ENCODE measurements at places on chromosomes 3 and 15.

- DNase-seq, result no peak
Measured at GRCh38 chr3:178277605-178278004, 258.6 kb upstream of the KCNMB2 start.

GRCh38 chr3:23926736-23927135 lies 9.8 kb downstream of the RPL15 start:
- no peak for DNase-seq

GRCh38 chr15:101478701-101479341 lies 10.7 kb downstream of the PCSK6 start:
- no peak for DNase-seq

GRCh38 chr15:78507831-78508160 lies 419 bp downstream of the HYKK start:
- DNase-seq, result peak; percentile 76

GRCh38 chr3:76011121-76011520 lies 225.8 kb upstream of the ZNF717 start:
- peak; percentile 9 for DNase-seq

- DNase-seq, result peak; percentile 21
Measured at GRCh38 chr15:98083203-98083910, 122.9 kb downstream of the ARRDC4 start.

DNA sequence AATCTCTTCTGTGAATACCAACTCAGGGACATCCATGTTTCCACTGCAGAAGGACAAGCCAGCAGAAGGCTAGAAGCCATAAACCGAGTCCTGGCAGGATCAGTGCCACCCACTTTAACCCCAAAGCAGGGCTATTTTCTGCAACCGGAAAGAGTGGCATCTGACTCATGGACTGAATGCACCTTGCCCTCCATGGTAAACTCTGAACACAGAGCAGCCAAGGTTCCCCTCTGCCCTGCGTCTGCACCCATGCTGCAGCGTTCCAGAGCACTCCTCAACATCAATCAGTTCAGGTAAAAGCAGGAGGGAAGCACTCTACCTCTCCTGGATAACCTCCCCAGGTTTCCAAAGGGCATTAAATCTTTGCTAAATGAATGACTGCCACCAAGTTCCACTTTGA lies 801 bp upstream of the NGRN start:
- DNase-seq, result no peak

DNA sequence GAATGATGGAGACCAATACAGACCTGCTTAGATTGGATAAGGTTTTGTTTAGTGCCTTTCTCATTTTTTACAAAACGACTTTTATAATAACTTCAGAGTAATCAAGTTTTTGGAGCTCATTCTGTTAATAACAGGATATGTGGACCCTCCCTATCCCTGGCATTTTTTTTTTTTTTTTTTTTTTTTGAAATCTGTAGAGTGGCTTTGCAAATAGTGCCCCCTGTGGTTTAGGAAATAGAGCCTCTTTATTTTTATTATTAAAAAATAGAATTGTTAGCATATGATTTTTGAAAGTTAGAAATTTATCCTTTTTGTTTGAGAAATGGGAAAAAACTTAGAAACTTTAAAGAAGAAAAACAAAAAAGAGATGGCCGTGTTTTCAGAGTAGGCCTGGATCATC lies 11.4 kb downstream of the SKIL start:
- DNase-seq, result no peak

- DNase-seq, result peak; percentile 71
Measured at GRCh38 chr3:141402476-141403171, 34.3 kb downstream of the ZBTB38 start.

- DNase-seq, result no peak
Measured at GRCh38 chr3:113141543-113141942, 69.8 kb upstream of the BOC start.

DNA sequence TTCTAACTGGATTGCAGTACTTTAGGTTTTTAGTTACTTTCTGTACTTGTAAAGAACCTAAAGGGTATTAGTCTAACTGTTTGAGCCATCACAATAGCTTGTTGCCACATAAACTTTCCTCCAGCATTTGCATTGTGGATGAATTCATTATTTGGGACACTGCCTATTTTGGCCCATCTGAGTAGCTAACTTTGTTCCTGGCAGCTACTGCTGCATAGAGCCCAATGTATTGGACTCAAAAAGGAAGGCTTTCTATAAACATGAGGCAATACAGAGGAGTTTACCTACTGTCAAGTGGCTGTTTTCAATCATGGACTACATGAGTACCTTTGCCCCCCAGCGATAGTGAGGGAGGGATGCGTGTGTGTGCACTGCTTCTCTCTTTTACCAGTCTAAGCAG lies 1.9 kb downstream of the ROBO2 start:
- no peak for DNase-seq

GRCh38 chr15:62413786-62414185 lies 248.7 kb upstream of the C2CD4B start:
- no peak for DNase-seq

GRCh38 chr3:51679318-51679717 lies 8.3 kb downstream of the TEX264 start:
- no peak for DNase-seq

DNA sequence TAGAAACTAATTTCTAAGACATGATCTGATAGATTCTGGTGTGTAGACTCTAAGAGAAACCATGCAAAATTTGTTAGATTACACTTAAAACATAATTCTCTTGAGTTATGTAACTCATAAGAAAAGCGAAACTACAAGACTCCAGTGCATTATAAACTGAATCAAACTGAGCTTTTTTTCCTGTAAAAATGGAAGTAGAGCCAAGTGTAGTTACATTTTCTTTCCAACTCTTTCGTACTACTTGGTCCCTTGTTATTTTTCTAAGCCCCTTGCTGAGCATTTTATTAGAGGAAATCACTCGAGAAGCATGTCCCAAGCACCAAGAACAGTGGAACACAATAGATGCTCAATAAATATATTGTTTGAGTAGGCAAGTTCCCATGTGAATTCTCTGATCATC lies 130.2 kb downstream of the GADL1 start:
- DNase-seq, result no peak

DNA sequence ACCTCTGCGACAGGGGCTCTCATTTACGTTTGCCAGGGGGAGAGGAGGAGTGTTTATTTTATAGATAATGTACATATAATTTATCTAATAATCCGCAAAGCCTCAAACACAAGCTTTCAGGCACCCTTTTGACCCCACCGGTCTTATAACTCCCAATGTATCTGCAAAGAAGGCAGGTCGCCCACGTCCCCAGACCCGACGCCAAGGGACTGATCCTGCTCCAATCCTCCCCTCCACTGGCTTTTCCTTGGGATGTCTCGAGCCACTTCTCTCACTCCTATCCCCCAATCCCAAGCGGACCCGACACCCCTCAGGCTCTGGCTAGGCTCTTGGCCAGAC lies 452 bp downstream of the DCP1A start:
- no peak for DNase-seq

GRCh38 chr15:44058126-44058525 lies 136.9 kb downstream of the FRMD5 start:
- no peak for DNase-seq

GRCh38 chr3:179179256-179179655 lies 31.1 kb downstream of the PIK3CA start:
- DNase-seq, result no peak

DNA sequence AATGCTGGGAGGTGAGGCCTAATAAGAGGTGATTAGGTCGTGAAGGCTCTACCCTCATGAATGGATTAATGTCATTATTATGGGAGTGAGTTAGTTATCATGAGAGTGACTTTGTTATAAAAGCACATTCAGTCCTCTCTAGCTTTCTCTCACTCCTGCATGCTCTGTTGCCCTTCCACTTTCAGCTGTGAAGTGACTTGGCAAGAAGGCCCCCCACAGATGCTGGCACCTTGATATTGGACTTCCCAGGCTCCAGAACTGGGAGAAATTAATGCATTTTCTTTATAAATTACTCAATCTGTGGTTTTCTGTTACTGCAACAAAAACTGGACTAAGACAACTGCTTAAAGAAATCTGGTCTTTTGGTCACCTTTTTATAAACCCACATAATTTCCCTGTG lies 144.3 kb downstream of the FBN1 start:
- DNase-seq, result no peak
